ENCODE measurements at places on chromosomes 12 and 14. TPM values are rescaled to one million over a fixed set of nuclear protein-coding genes. Genes with fewer than 3 reads are reported as not detected.

Gene ALDH1L2
- total RNA-seq, result 34.2 TPM

Gene TBX5
- not detected for total RNA-seq

Gene GNB3
- 0.34 TPM for total RNA-seq

Gene FAIM2
- total RNA-seq, result not detected

Gene NFE2
- total RNA-seq, result not detected

Gene B4GALNT3
- total RNA-seq, result 4.7 TPM

Gene ATG101
- total RNA-seq, result 144 TPM

Gene CDCA3
- total RNA-seq, result 0.68 TPM

Gene PRB2
- not detected for total RNA-seq

Gene SLIRP
- total RNA-seq, result 117 TPM

Gene RCOR1
- total RNA-seq, result 27.0 TPM

Gene TRAFD1
- total RNA-seq, result 37.1 TPM

Gene KRT71
- not detected for total RNA-seq

Gene FOXG1
- 3.7 TPM for total RNA-seq

Gene MGST1
- total RNA-seq, result 94.7 TPM

Gene SERPINA9
- total RNA-seq, result not detected

Gene IL25
- total RNA-seq, result not detected

Gene PTPRO
- 0.07 TPM for total RNA-seq

Gene RPAP3
- total RNA-seq, result 20.4 TPM

Gene CACNB3
- total RNA-seq, result 19.0 TPM

Gene KCNH5
- total RNA-seq, result not detected

Gene ZFHX2
- 0.43 TPM for total RNA-seq

Gene PTPN6
- total RNA-seq, result 17.4 TPM

Gene C12orf75
- 8.7 TPM for total RNA-seq

Gene KRT73
- total RNA-seq, result not detected

Gene SARNP
- total RNA-seq, result 88.2 TPM

Gene RTL1
- not detected for total RNA-seq

Gene CPNE6
- total RNA-seq, result not detected

Gene BICD1
- 12.2 TPM for total RNA-seq

Gene FBLN5
- 0.34 TPM for total RNA-seq

Gene PRICKLE1
- total RNA-seq, result 3.8 TPM

Gene AHSA1
- 129 TPM for total RNA-seq

Gene SRRM4
- not detected for total RNA-seq

Gene COX8C
- not detected for total RNA-seq

Gene SLCO1B1
- not detected for total RNA-seq
